AG04450 (cell line): ENCODE measurements at places on chromosomes 5 and 9. TPM values are rescaled to one million over a fixed set of nuclear protein-coding genes. Genes with fewer than 3 reads are reported as not detected.

THBS4 gene
- 0.94 and 1.2 TPM in 2 replicates for polyA plus RNA-seq

BARX1 gene
- not detected in 2 replicates for polyA plus RNA-seq

DNA sequence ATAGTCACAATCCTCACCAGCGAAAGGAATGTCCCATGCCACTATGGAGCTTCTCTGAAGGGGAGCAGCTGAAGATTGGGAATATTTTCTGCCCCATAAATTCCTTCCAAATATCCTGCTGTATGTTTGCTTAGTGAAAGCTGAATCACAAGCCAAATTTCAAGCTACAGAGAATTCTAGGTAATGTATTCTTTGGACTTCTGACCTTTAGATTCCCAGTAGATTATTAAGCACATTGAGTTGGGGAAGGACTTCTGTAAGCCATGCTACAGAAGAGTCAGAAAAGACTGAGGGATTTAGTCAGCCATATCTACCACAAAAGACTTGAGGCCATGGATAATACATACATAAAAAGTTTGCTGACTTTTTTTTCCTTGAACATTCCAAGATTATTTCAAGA lies 1342.0 kb upstream of the NUDT12 start:
- no peak for DNase-seq

GRCh38 chr9:128786681-128787601 lies at the start of gene TBC1D13:
Gene TBC1D13 (plus strand): TSS chr9:128787253. CDS start chr9:128787354, 101 bp downstream.
- DNase-seq: no peak

DNA sequence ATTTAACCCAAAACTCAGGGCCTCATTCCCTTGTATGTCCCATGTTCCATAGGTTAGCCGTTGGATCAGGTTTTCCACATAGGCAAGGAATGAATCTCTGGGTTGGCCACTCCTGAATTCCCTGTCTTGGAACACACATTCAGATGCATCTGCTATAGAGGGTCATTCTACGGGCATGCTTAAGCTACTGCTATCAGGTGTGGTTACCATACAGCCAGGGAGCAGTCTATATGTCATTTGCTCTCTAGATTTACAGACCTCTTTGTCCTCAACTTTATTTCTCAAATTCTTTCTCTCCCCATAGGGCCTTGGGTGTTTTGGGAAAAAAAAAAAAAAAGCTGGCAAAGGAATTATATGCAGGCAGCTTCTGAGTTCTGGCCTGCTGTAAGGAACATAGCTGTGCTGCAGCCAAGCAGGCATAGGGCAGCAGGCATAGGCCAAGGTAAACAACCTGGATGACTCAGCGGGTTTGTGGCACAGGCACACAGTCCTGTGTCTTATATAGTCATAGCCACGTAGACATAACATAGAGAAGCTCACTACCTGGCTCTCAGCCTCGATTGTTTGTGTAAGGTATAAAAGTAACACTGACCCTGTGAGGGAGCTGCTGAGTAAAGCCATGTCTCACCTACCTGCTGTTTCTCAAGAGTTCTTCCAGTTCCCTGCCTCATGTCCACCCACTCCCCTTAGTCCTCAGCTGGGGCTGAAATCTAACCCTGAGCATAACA lies 141.5 kb downstream of the OSTF1 start:
- DNase-seq: no peak
